A549 treated with AZD2906 at 1 μM for 4 hours (cell line): ENCODE measurements at places on chromosomes 6 and 20. TPM values are rescaled to one million over a fixed set of nuclear protein-coding genes. Genes with fewer than 3 reads are reported as not detected.

The SYCP2L gene
- 1.4 to 2.3 TPM (median 1.9 TPM) in 5 replicates for total RNA-seq

The ANKEF1 gene
- 5.1 to 5.9 TPM (median 5.5 TPM) in 5 replicates for total RNA-seq

The CHRNA4 gene
- 0.14 to 0.53 TPM (median 0.38 TPM) in 5 replicates for total RNA-seq

The HLA-DRB5 gene
- total RNA-seq = not detected in 5 replicates

The UBE2C gene
- total RNA-seq = 217 to 241 TPM (median 229 TPM) in 5 replicates

The GINS1 gene
- total RNA-seq = 30.0 to 36.5 TPM (median 33.5 TPM) in 5 replicates

The WFDC10B gene
- total RNA-seq = not detected in 5 replicates

The LY6G6D gene
- not detected in 5 replicates for total RNA-seq

The WFDC5 gene
- 0.08 TPM in 1 of 5 replicates, not detected in the others for total RNA-seq

The LY86 gene
- not detected in 5 replicates for total RNA-seq

The STMND1 gene
- not detected in 5 replicates for total RNA-seq

The HLA-DQA1 gene
- not detected in 5 replicates for total RNA-seq

The TAGAP gene
- total RNA-seq = not detected in 5 replicates

The GLP1R gene
- total RNA-seq = not detected in 5 replicates

The CALHM6 gene
- total RNA-seq = not detected in 5 replicates

The HLA-F gene
- total RNA-seq = 3.5 to 5.1 TPM (median 4.2 TPM) in 5 replicates

The TMEM242 gene
- 6.1 to 7.6 TPM (median 6.3 TPM) in 5 replicates for total RNA-seq

The EDN3 gene
- total RNA-seq = 2.9 to 3.7 TPM (median 3.4 TPM) in 5 replicates

The B4GALT5 gene
- total RNA-seq = 47.9 to 62.5 TPM (median 59.7 TPM) in 5 replicates

The OPRL1 gene
- 1.3 to 2.3 TPM (median 1.7 TPM) in 5 replicates for total RNA-seq

The LIN28B gene
- 1.0 to 1.4 TPM (median 1.3 TPM) in 5 replicates for total RNA-seq

The APCDD1L gene
- total RNA-seq = 0.03 to 0.20 TPM (median 0.06 TPM) in 5 replicates

The SYTL3 gene
- 1.5 to 2.0 TPM (median 1.9 TPM) in 5 replicates for total RNA-seq

The SRSF12 gene
- total RNA-seq = 1.2 to 2.3 TPM (median 1.9 TPM) in 5 replicates

The EBF4 gene
- total RNA-seq = 2.2 to 3.3 TPM (median 3.2 TPM) in 5 replicates

The CCM2L gene
- 0.29 to 0.64 TPM (median 0.37 TPM) in 5 replicates for total RNA-seq

The NOTCH4 gene
- 0.60 to 0.95 TPM (median 0.81 TPM) in 5 replicates for total RNA-seq

The TTLL9 gene
- total RNA-seq = 0.03 to 0.12 TPM in 2 of 5 replicates, not detected in the others

The PPP1R14C gene
- total RNA-seq = 3.4 to 4.0 TPM (median 3.5 TPM) in 5 replicates

The SHLD1 gene
- total RNA-seq = 6.5 to 7.8 TPM (median 6.9 TPM) in 5 replicates

The MOG gene
- total RNA-seq = not detected in 5 replicates

The TRIM10 gene
- 0.01 TPM in 1 of 5 replicates, not detected in the others for total RNA-seq

The SEMG1 gene
- not detected in 5 replicates for total RNA-seq

The FAM209B gene
- 0.20 to 0.40 TPM (median 0.33 TPM) in 5 replicates for total RNA-seq

The FAM217A gene
- not detected in 5 replicates for total RNA-seq

The THBD gene
- total RNA-seq = 119 to 156 TPM (median 134 TPM) in 5 replicates
